ENCODE measurements at places on chromosomes 6 and 20. TPM values are rescaled to one million over a fixed set of nuclear protein-coding genes. Genes with fewer than 3 reads are reported as not detected.

KCNB1 gene
- not detected for total RNA-seq

OPRL1 gene
- 0.30 TPM for total RNA-seq

OR2H2 gene
- not detected for total RNA-seq

MYCT1 gene
- total RNA-seq: not detected

SOX18 gene
- total RNA-seq: not detected

FKBP5 gene
- total RNA-seq: 57.5 TPM

PARD6B gene
- 1.2 TPM for total RNA-seq

PRICKLE4 gene
- total RNA-seq: 1.4 TPM

LIN28B gene
- total RNA-seq: not detected

ISM1 gene
- 1.0 TPM for total RNA-seq

TSBP1 gene
- not detected for total RNA-seq

CLIC5 gene
- total RNA-seq: not detected

FLRT3 gene
- total RNA-seq: 38.8 TPM

SEMG1 gene
- not detected for total RNA-seq

ADGB gene
- not detected for total RNA-seq

SYCP2L gene
- total RNA-seq: 0.23 TPM

TCFL5 gene
- total RNA-seq: 15.7 TPM

PRDM13 gene
- not detected for total RNA-seq

PAX1 gene
- total RNA-seq: not detected

CCND3 gene
- total RNA-seq: 56.8 TPM

DEFB124 gene
- not detected for total RNA-seq

LIME1 gene
- 7.3 TPM for total RNA-seq

ECT2L gene
- not detected for total RNA-seq

OR2H1 gene
- total RNA-seq: not detected

PROKR2 gene
- not detected for total RNA-seq

NRN1 gene
- total RNA-seq: 0.39 TPM
